ENCODE measurements at places on chromosomes 3 and 15.

- no peak for DNase-seq
Observed at GRCh38 chr3:25143356-25144025, 284.6 kb upstream of the RARB start.

GRCh38 chr3:147773116-147773630 lies 364.0 kb downstream of the ZIC1 start:
- DNase-seq: no peak

GRCh38 chr3:140081887-140082286 lies 146.9 kb downstream of the CLSTN2 start:
- no peak for DNase-seq

DNA sequence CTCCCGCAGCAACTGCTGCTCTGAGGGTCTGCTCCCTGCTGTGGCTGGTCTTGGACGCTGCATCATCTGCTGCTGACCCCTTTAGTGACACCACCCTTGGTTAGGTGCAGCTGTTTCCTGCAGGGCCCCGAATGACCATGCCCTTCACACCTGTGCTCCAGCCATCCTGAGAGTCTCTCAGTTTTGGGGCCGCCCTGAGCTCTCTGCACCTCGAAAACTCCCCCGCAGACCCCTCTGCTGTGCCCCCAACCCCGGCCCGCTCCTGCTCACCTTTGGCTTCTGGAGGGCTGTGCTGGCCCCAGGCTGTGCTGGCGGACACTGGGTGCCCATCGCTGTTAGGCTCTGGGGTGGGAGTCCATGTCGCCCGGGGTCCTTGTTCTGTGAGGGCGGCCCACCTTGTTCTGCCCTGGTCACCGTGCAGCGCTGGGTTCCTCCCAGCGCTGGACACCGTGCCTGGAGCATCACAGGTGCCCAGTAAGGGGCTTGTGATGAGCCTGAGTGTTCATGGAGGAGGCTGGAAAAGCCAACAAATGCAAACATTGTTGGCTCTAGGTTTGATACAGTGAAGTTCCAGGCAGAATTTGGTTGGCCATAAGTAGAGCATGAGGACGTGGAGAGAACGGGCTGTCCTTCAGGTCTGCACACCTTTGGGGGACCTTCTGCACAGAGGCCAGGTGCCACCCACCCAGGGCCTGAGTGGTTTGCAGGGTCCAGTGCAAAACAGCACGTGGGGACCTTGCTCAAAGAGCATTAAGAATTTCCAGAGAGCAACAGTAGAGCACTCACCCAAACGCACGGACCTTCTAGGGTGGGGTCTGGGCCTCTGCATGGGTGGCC lies 12.3 kb downstream of the ABTB1 start:
- no peak for DNase-seq

DNA sequence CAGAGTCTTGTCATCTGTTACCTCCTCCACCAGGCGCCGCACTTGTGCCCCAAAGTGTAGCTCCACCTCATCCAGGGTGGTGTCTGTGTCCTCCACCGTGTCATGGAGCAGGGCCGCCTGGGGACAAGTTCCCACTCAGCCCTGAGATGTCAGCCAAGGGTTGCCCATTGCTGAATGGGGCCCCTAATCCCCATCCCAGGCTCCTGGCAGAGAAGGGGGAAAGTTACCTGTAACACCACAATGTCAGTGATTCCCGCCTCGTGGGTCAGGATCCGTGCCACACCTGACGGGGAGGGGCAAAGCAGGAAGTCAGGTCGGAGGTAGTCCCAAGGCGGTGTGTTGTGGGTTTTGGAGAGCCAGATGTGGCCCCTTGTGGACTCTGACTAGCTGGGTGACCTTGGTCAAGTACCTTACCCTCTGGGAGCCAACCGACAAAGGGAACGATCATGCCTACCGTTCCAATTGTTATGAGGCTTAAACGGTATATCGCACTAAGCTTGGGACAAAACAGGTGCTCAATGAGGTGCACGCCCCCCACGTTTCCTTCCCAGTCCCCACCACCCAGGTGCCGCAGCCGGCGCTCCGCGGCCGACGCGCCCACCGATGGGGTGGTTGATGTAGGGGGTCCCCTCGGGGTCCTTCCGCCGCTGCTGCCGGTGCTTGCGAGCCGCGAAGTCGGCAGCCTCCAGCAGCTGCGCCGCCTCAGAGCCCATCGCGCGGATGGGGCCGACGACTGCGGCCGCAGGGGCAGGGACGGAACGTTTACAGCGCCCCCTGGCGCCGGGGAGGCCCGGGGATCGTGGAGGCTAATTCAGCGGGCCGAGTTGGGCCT lies at the start of gene HDDC3:
HDDC3 (minus strand) TSS at position 722 of the 832 bp plus-strand sequence; CDS start at position 713, 9 bp downstream.
- DNase-seq: peak; percentile 79

DNA sequence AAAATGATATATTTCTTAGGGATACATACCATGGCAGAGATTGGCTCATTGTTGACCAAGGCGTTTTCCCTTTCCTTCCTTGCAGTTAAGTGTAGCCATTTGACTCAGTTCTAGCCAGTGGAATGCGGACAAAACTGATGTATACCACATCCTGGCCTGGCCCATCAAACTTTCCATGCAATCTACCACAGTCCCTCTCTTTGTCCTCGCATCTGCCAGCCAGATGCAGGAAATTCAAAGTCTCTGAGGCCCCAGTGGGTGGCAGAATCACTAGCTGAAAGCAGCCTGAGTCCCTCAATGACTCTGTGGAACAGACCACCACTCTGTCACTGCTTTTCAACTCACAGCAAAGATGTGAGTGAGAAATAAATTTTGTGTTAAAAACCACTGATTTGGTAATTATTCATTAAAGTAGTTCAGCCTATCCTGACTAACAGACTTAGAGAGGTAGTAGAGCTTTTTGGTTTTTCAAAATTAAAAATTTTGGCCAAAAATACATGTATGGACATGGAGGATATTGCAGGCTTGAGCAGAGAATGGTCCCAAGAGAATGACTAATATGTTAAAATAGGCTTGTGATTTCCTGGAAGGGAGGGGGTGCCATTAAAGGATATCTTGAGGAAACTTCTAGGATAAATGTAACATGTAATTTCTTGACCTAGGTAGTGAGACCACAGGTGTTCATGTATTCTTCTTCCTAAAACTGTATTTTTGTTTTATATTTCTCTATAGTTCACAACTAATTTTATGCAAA lies 10.9 kb downstream of the LRRFIP2 start:
- DNase-seq: no peak

DNA sequence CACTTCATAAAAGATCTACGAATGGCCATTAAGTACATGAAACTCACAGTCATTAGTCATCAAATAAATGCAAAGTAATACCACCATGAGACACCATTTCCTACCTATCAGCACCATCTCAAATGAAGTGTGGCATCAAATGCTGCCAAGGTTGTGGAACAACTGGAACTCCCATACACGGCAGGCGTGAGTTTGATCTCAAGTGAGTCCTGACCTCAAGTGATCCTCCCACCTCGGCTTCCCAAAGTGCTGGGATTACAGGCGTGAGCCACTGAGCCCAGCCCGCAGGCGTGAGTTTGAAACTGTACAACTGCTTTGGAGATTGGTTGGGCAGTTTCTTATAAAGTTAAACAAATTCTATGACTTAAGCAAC lies 28.8 kb upstream of the HDAC11 start:
- no peak for DNase-seq

GRCh38 chr3:107855710-107856109 lies 235.1 kb downstream of the CD47 start:
- no peak for DNase-seq

GRCh38 chr3:151398895-151399294 lies 14.3 kb upstream of the P2RY12 start:
- DNase-seq: no peak

DNA sequence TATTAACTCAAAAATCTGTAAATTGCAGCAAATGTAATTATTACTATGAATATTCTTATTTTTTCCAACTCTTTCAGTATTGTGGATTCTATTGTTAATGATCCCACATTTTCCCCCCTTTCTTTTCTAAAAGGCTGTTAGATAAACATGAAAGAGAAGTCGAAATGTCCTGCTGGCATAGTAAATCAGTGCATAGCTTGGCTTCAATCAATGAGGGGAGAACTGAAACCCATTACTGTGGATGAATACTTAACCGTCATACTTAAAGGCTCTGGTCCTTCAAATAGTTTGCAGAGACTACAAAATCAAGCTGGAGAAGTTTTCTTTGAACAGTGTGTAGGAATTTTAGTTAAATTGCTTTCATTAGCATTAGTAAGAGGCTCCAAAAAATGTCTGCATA lies 667.9 kb downstream of the CADM2 start:
- no peak for DNase-seq

DNA sequence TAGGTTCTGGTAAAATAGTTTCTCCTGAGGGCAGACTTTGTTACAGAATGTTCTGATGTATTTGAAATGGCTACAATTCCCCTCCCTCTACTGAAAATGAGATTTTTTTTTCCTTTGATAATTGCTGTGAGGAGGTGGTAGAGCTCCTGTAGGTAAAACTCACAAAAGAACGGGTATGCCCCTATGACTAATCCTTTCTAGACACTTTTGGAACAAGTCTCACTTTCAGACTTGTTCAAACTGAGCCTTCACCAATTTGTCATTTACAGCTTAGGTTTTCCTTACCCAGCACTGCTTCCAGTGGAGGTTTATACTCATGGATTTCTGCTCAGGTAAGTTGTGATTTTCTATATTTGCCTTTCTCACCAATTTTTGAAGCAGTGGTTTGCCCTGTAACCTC lies 115.6 kb downstream of the NLGN1 start:
- DNase-seq: no peak

- DNase-seq: no peak
Observed at GRCh38 chr3:139533781-139534454, 5.6 kb downstream of the RBP1 start.

DNA sequence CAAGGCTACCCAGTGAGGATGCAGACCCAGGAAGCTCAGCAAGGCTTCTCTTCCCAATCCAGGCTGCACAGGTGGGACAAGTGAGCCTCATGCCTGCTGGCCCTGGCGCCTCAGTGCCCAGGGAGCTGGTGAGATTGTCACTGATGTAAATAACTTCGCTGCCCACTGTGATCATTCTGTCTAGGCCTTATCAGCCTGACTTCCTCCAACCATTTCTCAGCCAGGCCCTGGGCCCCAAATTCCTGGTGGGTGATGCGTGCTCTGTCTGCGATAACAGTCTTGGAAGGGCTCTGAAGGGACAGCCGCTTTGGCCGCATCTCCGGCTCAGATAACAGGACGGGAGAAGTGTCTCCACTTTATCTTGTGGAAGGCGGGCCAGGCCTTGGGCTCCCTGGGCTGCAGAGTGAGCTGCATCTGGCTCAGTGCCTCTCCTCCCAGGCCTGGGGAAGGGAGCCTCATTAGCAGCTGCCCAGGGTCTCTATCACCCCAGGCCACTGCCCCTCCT lies 2.2 kb upstream of the FBLN2 start:
- no peak for DNase-seq

DNA sequence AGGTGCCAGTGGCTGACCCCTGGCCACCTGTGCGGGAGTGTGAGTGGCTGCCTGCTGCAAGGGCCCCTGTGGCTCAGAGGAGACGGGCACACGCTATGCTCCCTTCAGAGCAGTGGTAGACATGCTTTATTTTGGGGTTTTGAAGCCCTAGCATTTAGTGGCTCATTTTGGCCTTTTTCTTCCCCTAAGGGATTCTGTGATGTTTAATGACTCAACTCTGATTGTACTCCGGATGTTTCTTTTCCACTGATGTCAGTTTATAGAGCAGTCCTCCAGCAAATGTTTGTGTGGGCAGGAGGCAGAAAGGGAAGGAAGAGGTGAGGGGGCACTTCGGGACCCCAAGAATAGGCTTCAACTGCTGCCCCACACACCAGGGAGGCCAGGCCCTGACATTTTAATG lies 288.9 kb upstream of the C2CD4B start:
- DNase-seq: no peak

GRCh38 chr3:4582624-4583023 lies 89.5 kb downstream of the ITPR1 start:
- no peak for DNase-seq

DNA sequence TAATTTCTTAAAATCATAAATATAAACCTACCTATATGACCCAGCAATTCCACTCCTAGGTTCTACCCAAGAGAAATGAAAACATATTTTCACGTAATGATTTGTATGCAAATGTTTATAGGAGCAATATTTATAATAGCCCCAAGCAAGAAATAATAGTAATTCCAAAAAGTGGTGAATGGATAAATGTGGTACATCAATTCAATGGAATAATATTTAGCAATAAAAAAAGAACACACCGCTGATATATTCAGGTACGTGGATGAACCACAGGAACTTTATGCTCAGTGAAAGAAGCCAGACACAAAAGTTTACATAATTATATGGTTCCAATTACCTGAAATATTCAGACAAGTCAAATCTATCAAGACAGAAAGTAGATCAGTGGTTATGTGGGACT lies 49.9 kb downstream of the ACAD9 start:
- DNase-seq: no peak

- no peak for DNase-seq
Observed at GRCh38 chr3:12992629-12993516, 80.4 kb downstream of the IQSEC1 start.

GRCh38 chr3:167146911-167147310 lies 233.2 kb downstream of the ZBBX start:
- no peak for DNase-seq

DNA sequence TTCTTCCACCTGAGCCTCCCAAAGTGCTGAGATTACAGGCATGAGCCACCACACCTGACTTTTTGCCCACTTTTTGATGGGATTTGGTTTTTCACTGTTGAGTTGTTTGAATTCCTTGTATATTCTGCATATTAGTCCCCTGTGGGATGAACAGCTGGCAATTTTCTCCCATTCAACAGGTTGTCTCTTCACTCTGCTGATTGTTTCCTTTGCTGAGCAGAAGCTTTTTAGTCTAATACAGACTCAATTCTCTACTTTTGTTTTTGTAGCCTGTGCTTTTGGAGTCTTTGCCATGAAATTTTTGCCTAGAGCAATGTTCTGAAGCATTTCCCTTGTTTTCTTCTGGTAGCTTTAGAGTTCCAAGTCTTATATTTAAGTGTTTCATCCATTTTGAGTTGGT lies 62.7 kb upstream of the MFGE8 start:
- DNase-seq: no peak

DNA sequence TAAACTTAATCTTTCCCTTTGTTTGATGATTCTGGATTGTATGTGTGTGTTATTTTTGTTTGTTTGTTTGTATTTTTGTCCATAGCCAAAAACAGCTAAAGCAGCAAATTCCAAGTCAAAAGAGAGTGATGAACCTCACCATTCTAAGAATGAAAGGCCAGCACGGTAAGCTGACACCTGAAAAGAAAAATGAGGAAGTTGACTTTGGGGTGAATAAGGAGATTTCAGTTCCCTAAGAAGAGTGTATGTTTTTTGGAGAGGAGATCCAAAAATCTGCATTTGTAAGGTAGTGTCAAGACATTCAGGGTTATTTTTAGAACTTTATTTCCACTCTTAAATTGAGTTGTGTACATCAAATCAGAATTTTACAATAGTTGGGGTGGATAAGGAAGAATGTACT lies 52.3 kb upstream of the UTS2B start:
- no peak for DNase-seq

- DNase-seq: no peak
Observed at GRCh38 chr3:87336761-87337160, 60.4 kb upstream of the POU1F1 start.

DNA sequence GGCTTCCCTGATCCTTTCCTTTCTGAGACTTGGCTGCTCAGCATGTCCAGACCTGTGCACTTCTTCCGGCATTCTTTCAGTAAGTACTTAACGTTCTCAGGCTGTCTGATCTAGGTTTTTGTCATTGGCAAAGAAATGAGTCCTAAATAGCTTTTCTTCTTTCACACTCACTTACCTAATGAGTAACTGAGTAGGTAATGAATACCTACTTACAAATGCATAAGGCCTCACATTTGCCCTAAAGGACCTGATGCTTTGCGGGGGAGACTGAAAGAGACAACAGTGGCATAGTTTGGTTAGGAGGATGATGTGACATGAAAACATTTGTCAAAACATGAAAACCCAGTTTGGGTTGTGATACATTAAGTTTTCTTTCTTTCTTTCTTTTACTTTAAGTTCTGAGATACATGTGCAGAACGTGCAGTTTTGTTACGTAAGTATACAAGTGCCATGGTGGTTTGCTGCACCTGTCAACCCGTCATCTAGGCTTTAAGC lies 516.7 kb upstream of the CFAP20DC start:
- no peak for DNase-seq

All from stimulated activated CD8-positive, alpha-beta memory T cell treated with anti-CD3 and anti-CD28 coated beads, Interleukin-4, amount 100 ng/mL, for 1 hour (primary cell).